ENCODE measurements at places on chromosomes 1 and 21.
A peak's percentile ranks its signal among the peaks of the same experiment; 100 is the strongest.

DNA sequence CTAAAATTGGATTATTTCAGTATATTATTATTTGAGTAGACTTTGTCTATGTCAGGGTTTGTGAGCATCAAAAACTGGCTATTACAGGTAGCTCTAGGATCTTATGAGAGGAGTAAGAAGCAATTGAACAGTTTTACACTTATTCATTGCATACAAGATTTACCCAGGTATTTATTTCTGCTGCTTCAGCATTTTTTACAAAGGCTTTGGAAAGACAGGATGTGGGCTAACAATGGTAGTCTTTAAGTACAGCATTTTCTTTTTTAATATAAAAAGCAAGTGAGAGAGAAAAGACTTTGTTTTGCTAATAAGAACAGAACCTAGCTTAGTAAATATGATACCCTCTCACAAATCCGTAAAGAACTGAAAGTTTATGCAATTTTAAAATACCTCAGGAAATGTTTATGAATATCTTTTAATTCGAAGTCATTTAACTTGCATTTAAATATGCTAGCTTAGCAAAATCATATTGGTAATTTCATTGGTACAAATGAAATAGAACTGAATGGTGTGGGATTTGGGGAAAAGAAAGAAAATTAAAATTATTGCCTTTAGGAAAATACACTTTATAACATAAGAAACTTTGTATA, 32.1 kb upstream of the RGS18 start:
- DNase-seq, result no peak

- no peak for DNase-seq
Observed at GRCh38 chr1:9886092-9886742, 23.9 kb downstream of the CTNNBIP1 start.

DNA sequence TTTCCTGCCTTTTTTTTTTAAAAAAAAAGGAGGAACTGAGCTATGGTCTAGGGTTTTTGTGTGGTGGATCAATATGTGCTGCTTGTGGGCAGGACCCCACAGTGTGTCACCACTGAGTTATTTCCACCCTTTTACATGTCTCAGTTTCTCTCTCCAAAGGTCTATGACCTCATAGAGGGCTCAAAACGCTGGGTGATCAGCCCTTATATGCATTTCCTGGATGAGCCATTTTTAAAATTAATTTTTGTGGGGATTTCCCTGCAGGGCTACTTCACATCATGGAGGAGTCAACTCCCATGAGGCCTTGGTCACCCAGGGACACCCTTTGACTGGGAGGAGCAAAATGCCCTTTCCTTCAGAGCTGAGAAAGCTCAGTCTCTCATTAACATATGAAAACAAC, 20.7 kb upstream of the HAO2 start:
- no peak for DNase-seq

DNA sequence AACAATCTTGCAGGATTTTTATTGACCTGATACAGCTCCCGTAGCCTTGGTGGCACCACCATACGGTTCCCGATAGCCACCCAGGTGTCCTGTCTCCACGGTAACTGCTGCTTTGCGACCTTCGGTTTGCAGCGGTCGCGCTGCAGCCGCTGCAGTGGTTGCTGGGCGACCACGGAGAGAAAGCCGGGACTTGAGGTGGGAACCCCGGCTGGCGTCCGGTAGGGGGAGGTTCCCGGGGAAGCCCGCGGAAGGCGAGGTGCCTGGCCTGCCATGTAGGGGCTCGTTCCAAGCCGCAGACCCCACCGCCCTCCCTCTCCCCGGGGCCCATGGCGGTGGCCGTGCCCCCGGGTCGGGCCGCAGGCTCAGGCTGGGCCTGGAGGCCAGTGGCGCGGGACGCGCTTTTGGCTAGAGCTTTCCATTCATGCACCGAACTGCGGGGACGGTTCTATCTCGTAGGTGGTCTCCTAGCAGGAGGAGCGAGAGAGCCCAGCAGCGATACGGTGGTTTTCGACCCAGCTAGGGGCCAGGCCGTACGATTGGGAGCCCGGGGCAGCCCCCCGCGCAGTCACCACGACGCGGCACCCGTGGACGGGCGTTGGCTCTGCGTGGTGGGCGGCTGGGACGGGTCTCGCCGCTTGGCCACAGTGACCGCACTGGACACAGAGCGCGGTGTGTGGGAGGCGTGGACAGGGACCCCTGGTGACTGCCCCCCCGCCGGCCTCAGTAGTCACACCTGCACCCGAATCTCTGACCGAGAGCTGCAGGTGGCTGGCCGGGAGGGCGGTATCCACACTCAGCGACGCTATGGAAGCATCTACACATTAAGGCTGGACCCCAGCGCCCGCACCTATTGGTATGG, at the start of gene KLHDC9:
Gene KLHDC9, plus strand, starts transcription at position 152 of the 859 bp plus-strand sequence. Its CDS starts 175 bp downstream, at position 327.
- DNase-seq, result peak; percentile 53

GRCh38 chr1:189678779-189679178, 798.9 kb downstream of the BRINP3 start:
- no peak for DNase-seq

- DNase-seq, result no peak
Observed at GRCh38 chr1:234886081-234886984, 242.3 kb downstream of the TOMM20 start.

- DNase-seq, result no peak
Observed at GRCh38 chr21:36839123-36839522, 127.3 kb downstream of the HLCS start.

DNA sequence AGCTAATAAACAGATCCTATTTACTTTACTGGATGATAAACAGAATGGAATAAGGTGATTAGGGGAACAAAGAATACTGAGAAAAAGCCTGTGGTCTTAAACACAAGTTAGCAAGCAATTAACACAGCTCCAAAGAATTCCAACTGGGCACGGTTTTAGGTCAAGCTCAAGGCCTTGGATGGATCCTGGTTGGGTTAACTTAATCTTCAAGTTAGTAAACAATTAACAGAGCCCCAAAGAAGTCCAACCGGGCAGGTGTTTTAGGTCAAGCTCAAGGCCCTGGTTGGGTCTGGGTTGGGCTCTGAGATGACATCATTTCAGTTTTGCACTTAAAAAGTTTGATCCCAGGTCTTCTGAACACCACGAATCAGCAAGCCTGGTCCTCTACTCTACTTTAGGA, 1086.3 kb upstream of the TMPRSS15 start:
- no peak for DNase-seq

DNA sequence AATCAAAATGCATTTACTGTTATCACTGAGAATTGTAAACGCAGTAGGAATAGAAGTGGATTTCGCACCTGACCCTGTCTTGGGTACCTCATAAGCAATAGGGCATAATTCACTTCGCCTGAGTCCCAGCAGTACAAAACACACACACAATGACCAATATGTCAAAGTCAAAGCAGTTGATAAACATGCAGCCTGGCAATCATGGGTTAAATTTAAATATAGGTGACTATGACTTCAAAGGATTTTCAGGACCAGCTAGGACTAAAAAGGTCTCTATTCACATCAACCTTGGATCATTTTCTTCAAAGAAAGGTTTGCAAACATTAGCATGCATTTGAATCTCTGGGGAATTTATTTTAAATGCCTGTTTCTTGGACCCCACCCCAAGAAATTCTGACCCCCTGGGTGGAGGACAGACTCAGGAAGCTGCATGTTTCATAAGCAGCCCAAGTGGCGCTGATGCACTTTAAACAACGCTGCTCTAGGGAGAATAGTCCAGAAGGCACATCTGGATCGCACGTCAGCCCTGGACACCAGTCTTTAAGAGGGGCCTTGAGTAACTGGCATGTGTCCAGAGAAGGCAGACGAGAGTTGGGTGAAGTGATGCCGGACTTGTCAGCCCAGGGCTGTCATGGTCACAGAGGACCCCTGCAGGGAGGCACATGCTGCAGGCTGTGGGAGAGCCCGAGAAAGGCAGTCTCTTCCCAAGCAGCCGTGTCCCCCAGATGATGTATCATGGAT, 55.7 kb upstream of the EFHD2 start:
- no peak for DNase-seq

DNA sequence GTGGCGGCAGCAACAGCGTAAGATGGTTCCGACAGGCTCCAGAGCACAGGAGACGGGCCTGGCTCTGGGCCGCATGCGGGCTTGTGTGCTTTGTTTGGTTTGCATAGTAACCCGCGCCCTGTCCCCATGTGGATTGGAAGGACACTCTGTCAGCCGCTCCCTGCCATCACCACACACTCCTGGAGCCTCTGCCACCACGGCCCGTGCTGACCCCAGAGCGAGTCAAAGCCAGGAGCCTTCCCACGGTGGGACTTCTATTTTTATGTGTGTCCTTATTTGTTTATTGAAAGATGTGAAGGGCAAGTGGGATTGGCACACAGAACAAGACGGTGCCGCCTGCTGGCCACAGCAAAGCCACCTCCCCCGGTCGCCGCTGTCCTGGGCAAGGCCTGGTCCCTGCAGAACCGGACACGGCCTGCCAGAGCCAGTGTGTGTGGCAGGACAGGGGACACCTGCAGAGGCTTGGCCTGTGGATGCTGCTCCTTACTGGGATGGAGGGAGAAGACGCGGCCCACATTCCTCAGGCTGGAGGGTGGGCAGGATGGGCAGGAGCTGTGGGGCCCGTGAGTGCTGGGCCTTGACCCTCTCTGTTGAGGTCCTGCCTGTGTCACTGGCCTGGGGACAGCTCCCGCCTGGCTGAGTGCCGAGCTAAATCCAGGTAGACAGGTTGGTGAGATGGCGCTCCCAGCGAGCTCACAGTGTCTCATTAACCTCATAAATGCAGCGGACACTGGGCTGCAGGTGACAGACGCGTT, 64.4 kb downstream of the AGPAT3 start:
- no peak for DNase-seq
